ENCODE measurements at places on chromosomes 7 and 10.

DNA sequence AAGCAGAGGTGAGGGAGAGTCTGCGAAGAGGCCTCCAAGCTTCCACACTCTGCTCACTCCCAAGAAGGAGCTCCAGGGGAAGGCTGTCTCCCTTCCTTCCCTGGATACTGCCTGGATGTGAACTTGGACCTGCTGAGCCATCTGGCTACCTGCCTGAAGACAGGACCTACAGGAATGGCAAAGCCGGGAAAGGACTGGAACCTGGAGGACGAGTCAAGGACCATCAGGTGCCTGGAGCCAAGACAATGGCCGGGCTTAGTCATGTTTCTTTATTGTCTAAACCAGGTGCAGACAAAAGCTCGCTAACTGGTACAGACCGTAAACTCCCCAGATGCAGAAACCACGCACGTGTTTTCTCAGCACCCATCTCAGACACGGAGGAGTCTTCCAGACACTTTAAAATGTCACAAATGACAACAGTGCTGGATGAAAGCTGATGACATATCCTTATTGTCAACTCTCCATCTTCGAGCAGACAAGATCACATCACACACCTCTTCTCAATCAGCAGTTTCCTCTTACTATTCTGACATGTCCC lies 12.1 kb downstream of the ASB13 start:
- no peak for DNase-seq

GRCh38 chr10:3324612-3325038 lies 152.0 kb upstream of the PITRM1 start:
- DNase-seq = no peak

DNA sequence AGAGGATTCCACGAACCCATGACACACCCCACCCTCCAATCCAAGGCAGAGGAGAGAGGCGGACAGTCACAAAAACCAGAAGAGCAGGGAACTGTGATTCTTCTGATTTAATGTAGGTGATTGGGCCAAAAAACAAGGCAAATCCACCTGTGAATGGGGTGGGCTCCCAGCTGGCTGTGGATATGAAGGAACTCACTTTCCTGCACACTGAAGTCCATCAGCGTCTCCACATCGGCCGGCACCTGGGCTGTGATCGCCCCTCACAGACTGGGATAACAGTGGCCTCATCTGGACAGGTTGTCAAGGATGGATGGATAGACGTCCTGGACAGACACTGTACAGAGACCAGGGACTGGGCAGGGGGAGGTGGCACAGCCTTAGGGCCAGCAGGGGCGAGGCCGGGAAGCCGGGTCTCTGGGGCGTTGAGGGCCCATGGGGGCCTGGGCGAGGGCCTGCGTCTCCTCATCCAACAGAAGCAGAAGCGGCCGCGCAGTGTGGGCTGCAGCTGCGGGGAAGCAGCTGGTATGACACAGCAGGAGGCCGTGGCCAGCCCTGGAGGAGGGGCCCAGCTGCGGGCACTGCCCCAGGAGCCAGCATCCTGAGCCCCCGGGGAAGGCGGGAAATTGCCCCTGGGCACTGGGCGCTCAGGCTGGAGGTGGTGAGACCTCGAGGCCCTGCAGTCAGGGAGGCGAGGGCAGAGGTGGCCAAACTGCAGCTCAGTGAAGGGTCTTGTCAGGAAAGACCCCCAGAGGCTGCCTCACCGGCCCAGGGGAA lies 54.2 kb downstream of the DIP2C start:
- no peak for DNase-seq

- no peak for DNase-seq
Measured at GRCh38 chr7:111855161-111855841, 293.0 kb upstream of the IMMP2L start.

DNA sequence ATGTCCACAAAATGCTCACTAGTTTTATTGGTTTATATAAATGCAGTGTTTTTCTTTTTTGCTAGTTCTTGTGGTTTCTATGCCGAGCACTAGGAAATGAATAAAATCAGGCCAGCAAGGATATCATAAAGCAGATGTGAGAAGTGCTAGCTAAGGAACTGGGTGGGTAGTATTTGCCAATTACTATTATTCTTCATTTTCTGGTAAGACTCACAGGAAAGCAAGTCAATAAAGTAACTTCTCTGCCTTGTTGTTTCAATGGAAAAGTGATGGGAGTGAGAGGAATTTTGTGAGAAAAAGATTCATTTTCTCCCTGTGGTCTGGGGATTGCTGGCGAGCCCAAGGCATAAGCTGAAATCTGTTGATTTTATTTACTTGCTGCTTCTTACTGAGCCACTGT lies 50.5 kb upstream of the TRIL start:
- no peak for DNase-seq

GRCh38 chr7:77989981-77990566 lies 191.5 kb downstream of the PHTF2 start:
- no peak for DNase-seq

GRCh38 chr10:17006631-17007417 lies 122.8 kb downstream of the CUBN start:
- DNase-seq = no peak

DNA sequence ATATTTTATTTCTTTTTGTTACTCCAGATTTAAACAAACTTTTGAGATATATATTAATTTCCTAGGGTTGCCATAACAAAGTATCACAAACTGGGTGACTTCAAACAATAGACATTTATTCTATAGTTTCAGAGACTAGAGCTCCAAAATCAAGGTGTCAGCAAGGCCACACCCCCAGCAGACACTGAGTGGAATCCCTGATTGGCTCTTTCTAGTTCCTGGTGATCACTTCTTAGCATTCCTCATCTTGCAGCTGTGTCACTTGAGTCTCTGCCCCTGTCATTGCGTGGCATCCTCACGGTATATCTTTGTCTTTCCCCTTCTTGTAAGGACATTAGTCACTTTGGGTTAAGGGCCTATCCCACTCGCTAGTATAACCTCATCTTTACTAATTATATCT lies 7.6 kb upstream of the SLC26A3 start:
- no peak for DNase-seq

GRCh38 chr10:36351159-36351558 lies 709.1 kb upstream of the FZD8 start:
- DNase-seq = no peak

- DNase-seq = peak; percentile 75
Measured at GRCh38 chr10:62637249-62638061, 167.1 kb upstream of the ADO start.

DNA sequence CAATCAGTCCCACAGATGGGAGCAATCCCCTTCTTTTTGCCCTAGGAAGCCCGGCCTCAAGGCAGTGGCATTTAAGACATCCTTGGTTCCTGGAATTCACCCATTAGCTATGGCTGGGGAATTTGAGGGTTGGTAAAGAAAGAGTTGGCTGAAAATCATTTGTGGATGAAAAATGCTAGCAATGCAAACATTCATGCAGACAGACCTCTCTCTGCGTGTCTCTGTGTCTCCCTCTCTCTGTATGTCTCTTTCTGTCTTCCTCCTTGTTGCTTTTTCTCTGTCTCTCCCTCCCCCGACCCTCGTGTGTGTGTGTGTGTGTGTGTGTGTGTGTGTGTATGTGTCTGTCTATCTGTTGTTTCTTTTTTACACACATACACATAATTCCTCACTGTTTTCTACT lies 19.4 kb downstream of the LDB3 start:
- DNase-seq = no peak

DNA sequence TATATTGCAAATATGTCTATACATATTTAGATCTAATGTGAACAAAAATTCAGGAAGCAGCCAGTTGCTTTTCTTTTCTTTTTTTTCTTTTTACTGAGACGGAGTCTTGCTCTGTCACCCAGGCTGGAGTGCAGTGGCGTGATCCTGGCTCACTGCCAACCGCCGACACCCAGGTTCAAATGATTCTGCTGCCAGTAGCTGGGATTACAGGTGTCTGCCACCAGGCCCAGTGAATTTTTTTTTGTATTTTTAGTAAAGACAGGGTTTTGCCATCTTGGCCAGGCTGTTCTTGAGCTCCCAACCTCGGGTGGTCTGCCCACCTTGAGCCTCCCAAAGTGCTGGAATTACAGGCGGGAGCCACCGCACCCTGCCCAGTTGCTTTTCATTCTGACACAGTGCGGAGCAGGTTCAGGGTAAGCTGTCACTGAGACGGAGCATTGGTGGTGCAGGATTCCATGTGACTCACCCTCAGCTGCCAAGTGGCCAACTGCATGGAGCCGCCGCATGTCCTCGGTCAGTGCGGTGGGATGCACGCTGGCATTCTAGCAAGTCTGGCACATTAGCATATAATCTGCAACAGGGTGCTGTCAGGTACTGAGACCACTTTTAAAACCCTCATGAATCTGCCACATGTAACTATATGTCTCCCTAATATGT lies 362.7 kb downstream of the DNAJB6 start:
- no peak for DNase-seq

GRCh38 chr10:47057471-47057870 lies 146.2 kb downstream of the PTPN20 start:
- no peak for DNase-seq

Data from CD4-positive, alpha-beta T cell treated with Interleukin-12 subunit alpha and Interleukin-12 subunit beta, for 1 hour (primary cell).